SJSA1 (cell line): ENCODE measurements at places on chromosomes 1 and 21. TPM values are rescaled to one million over a fixed set of nuclear protein-coding genes. Genes with fewer than 3 reads are reported as not detected.

DNA sequence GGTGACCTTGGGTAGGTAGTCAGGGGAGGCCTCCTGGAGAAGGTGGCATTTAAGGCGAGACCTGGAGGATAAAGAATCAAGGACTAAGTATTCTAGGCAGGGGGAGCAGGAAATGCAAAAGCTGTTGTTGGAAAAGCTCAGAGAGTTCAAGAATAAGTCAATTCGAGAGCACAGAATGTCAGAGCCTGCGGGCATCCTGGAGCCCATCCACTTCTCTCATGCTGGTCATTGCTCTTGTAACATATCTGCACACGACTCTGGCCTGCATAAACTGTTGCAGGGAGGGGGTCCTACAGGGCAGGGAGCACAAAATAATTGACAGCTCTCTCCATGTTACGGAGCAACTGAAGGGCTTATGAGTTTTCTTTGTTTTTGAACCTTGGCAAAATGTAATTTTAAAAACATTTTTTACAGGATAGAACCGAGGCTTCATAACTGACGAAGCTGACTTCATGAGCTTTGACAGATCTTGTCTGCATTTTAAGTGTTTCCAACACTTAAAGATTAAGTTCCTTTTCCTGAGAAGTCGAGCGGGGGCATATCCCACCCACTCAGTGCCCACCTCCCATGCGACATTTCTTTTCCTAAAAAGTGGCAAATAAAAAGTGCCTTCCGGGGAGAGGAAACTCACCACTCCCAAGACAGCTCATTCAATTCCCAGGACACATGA lies 4.2 kb downstream of the PLA2G5 start:
- peak; percentile 11 for DNase-seq

GRCh38 chr1:167720965-167721616 lies 691 bp upstream of the MPZL1 start:
- DNase-seq, result peak; percentile 74

DNA sequence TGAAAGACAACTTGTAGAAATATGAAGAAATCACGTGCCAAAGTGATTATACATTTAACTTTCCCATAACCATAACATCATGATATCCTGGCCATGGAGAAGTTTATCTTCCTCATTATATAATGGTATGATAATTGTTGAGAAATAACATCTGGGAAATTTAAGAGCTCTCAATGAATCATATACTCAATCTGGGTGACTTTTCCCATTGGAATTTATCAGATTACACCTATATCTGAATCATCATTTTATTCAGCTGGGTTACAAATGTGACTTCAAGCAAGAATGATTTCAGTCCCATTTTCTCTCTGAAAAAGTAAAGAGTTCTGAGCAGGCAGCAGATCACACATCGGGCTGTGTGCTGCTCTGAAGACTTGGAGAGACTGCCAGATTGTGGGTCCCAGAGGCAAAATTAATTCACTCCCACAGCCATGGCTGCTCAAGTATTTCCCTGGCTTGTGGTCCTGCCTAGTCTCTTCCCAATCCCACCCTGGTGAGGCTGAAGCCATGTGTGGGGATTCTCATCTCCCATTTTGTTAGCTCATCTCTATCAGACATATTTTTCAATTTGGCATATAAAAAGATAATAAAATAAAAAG lies 278.0 kb downstream of the MRPL39 start:
- peak; percentile 59 for DNase-seq

DNA sequence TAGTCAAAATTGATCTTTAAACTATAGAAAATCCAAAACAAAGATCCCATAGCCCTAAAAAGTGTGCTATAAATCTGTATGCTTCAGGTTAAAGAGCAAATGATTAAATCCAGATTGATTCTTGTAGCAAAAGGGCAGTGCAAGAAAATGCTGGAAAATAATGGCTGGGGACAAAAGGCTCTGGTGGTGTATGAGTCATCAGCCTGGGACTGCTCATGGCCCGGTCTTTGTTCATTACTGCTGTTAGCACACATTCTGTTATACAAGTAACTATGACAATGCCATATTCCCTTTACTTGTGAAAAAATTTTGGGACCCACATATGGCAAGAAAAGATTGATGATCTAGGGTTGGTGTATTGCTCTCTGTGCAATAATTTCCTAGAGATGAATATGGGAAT lies 89.1 kb downstream of the RWDD3 start:
- peak; percentile 56 for DNase-seq

DNA sequence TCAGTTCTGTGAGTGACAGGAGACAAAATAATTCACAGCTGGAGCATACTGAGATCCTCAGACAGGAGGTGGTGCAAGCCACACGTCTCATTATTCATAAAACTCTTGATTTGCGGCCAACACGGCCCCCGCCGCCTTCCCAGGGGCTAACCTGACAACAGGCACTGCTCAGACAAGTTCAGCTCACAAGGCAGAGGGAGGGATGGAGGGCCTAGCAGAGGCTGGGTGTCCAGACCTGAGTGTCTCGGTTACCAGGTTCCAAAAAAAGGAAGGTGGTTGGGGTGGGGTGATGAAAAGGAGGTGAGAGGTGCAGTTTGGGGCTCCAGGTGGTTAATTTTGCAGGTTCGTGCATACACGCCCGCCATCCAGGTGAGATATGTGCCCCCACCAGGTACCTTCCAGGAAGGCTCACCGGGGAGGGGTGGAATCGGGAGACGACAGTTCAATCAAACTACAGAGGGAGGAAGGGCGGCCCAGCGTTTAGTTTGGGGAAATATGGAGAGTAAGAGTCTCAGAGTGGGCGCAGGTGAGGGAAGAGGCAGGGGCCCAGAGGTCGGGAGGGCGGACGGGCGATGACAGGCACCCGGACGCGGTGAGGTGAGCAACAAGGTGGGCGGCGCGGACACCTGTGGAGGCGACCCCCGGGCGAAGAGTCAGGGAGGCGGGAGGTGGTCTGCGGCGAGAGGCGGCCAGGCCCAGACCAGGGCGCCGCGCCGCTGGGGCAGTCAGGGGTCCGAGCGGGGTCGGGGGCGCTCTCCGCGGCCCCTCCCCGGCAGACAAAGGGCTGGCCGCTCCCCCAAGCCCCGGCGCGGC lies 629 bp downstream of the CTNNBIP1 start:
- no peak for DNase-seq

The KRTAP20-2 gene
- total RNA-seq, result not detected in 2 replicates
